Stimulated activated CD4-positive, alpha-beta T cell treated with anti-CD3 and anti-CD28 coated beads, Interleukin-1b, Interleukin-23, amount 100 ng/mL, for 1 hour (primary cell): ENCODE measurements at places on chromosomes 6 and 20.
A peak's percentile ranks its signal among the peaks of the same experiment; 100 is the strongest.

DNA sequence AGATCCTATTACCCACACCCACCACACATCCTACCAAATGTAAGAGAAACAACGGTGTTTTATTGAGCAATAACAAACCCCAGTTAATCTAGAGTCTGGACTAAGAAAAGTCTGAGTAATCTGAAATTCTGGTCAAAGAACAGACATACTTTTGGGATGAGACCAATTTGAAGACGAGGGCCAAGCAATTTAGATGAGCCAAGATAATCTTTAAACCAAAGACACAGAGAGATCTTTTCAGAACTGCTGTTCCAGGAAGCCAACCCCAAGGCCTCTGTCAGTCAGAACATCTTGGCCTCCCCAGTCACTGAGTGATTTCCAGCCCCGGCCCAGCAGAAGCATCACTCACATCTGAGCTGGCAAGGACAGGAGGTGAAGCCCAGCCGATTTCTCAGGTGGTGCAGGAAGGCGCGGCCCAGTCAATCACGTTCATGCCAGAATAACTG lies 118.5 kb upstream of the SYNDIG1 start:
- DNase-seq = no peak

GRCh38 chr6:56279331-56280080 lies 32.1 kb upstream of the COL21A1 start:
- no peak for DNase-seq

DNA sequence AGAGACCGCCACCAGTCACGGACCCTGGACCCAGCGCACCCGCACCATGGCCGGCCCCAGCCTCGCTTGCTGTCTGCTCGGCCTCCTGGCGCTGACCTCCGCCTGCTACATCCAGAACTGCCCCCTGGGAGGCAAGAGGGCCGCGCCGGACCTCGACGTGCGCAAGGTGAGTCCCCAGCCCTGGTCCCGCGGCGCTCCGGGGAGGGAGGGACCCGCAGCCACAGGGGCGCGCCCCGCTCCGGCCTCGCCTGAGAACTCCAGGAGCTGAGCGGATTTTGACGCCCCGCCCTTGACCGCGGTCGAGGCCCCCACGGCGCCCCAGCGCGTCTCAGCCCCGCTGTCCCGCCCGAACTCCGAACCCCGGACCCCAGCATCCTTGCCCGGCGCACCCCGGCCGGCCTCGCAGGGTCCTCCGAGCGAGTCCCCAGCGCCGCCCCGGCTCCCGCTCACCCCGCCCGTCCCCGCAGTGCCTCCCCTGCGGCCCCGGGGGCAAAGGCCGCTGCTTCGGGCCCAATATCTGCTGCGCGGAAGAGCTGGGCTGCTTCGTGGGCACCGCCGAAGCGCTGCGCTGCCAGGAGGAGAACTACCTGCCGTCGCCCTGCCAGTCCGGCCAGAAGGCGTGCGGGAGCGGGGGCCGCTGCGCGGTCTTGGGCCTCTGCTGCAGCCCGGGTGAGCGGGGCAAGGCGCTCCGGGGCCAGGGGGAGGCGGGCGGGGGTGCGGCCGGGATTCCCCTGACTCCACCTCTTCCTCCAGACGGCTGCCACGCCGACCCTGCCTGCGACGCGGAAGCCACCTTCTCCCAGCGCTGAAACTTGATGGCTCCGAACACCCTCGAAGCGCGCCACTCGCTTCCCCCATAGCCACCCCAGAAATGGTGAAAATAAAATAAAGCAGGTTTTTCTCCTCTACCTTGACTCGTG lies at the start of gene OXT:
Gene OXT, plus strand, starts transcription at position 11 of the 920 bp plus-strand sequence. Its CDS starts 36 bp downstream, at position 47.
- peak; percentile 45 for DNase-seq

- DNase-seq = no peak
Observed at GRCh38 chr6:6721606-6722005, 133.1 kb downstream of the LY86 start.

GRCh38 chr6:44594481-44594880 lies 207.0 kb downstream of the CDC5L start:
- no peak for DNase-seq

- no peak for DNase-seq
Observed at GRCh38 chr6:22059946-22060345, 236.9 kb downstream of the PRL start.

GRCh38 chr20:17896193-17896723 lies 72.3 kb downstream of the SNX5 start:
- no peak for DNase-seq

GRCh38 chr6:49384904-49385303 lies 78.1 kb downstream of the MMUT start:
- DNase-seq = no peak

GRCh38 chr20:63968928-63969760 lies 586 bp downstream of the ZNF512B start:
- no peak for DNase-seq

DNA sequence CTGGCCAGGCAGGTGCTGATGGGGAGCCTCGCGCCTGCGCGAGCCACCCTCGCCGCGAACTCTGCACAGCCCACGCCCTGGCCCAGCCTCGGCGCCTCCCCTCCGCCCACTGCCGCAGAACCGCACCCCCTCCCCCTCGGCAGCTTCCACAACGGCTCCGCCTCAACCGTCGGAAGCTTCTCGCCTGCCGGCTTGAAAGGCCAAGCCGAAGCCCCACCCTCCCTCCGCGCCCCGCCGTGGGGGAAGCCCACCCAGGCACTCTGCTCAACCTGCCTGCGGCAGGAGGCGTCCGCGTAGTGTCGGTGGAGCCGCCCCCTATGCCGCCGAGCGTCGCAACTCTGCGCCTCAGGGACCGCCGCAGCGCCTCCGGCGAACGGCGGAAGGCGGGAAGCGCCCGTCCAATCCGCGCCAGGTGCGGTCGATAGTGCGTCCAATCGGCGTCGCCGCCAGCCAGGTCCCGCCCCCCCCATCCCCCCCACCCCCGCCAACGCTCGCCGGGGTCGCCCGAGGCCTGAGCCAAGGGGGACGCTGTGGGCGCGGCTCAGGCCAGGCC lies at the start of gene SYCP2:
Gene SYCP2, minus strand, starts transcription at position 342 of the 553 bp plus-strand sequence. CDS start 11,224 bp downstream, outside the sequence.
- DNase-seq = no peak

DNA sequence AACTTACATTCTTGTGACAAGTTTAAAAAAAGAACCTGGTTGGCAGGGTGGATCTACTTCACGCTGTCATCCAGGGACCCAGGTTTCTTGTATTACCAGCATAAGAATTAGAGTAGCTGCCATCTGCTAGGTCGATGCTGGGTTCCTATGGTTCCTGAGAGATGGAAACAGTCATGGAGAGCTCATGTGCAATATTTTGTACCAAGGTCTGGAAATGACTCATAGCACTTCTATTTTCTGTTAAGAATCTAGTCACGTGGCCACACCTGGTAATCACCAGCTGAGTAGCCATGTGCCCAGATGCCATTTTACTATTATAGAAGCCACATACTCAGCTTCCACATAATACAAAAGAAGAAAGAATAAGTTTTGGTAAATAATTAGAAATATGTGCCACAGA lies 171.3 kb downstream of the CD83 start:
- no peak for DNase-seq

- DNase-seq = no peak
Observed at GRCh38 chr6:91045161-91045560, 458.3 kb upstream of the MAP3K7 start.

DNA sequence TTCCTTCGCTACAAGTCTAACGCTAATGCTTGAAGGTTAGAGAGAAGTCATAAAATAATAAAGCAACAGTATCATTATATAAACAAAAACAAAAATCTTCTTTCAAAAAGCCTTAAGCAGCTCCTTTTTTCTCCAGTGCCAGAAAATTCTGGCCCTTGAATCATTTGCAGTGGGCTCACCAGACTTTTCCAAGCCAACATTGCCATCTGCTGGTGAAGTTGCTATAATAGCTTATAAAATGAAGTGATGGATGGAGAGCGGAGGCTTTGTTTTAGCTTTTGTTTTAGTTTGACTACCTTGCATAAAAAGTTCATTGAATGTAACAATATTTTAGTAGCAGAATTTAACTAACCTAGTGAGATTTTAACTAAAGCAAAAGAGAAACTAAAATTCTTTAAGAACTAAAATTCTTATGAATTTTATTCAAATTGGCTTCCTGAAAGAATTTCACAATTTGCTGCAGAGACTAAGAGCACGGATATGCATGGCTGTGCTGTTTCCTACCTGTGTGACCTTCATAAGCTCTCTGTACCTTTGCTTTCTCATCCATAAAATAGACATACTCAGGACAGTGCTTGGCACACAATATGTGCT lies 44.8 kb upstream of the SLC2A12 start:
- DNase-seq = peak; percentile 44

DNA sequence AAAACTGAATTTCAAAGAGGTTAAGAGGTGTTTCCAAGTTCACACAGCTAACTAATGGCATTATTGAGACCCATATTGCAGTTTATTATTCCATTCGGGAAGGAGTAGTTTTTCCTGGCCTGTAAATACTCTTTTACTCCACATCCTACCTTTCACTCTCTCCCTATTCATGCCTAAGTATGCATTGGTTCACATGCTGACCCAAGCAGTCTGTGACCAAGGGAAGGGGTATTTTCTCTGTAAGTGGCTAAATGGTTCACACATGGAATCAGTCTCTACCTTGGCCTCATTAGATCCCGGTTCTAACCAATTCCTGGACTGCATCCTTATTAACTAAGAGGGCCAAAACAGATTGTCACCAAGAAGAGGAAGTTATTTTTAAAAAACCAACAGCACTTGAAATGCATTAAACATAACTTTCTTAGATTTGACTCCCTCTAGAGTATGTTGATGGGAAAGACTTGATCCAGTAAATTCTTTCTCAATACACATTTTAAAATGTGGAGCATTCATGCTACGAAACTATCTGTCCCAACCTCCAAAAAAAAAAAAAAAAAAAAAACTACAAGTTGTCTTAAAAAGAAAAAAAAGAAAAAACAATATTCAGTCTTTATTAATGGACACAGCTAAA lies 17.8 kb upstream of the RSPO3 start:
- DNase-seq = no peak

DNA sequence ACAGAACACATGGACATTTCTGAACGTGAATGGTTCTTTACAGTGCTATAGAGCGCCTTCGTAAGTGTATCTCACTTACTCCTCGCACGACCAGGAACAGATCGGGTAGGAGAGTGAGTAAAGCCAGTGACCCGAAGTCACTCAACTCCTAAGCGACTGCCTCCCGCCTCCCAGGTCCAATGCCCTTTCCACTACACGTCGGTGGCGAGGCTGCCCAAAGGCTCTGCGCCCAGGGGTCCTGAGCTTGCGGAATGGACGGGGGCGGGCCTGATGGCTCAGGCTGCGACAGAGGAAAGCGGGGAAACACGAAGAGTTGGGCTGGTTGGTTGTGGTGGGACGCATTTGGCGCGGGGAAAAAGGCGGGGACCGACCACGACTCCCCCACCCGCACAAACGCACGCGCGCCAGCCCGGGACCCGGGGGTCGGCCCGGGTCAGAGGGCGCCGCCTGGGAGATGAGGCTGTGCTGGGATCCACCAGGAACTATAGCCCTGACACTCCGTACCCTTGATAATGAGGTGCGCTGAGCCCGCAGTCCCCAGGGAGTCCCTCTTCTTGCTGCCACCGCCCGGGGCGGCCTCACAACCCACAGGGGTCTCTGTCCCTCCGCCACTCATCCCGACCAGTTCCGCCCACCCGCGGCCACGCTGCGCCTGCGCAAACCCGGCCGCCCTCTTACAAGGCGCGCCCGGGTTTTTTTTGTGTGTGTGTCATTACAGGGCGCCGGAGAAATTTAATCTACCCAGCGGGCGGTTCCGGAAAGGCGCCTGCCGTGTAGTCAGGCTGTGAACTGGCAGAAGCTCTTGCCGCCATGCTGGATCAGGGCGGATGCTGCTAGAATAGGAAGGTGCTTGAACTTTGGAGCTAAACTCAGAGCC lies at the start of gene BLOC1S5:
Gene BLOC1S5, minus strand, starts transcription at position 629 of the 877 bp plus-strand sequence. Its CDS starts 13 bp downstream, at position 616.
- DNase-seq = peak; percentile 98

DNA sequence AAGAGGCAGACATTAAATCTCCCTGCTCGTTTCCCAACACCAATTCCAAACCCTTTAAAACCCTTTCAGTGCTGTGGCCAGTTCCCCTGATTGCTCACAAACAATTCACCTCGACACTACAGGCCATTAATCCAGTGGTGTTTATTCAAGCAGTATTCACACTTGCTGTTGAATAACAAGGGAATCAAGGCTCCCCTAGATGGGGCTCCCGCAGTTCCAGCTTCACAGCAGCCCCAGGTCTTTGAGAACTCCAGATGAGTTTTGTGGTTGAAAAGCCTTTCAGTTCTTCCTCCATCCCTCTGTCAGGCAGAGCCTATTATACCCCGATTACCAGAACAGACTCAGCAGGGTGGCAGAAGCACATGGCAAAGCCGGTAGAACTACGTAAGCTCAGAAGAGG lies 36.2 kb downstream of the JAG1 start:
- no peak for DNase-seq

DNA sequence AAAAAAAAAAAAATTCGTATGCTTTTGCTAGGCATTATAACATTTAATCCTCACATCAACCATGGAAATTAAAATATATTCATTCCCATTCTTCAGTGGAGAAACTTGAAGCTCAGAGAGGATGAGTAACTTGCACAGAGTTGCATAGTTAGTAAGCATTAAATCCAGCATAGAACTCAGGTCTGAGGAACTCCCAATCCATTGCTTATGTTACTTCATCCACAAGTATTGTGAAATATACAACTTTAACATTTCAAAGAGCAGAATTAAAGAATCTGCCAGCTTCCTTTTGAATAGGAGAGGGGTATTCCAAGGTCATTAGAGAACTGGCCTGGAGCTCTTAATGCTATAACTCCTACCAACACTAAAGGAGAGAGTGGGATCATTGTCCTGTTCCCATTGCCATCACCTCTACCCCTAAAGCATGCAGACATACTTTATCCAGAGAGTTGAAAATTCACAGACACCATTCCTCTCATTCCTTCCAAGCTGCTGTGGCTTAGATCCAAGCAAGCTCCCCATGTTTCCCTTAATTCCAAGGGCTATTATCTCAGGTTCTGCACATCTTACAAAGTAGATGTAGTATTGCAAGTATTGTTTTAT lies 91.9 kb downstream of the FLRT3 start:
- DNase-seq = no peak

GRCh38 chr6:14210077-14210476 lies 92.5 kb downstream of the CD83 start:
- no peak for DNase-seq

GRCh38 chr6:133159255-133159795 lies 81.8 kb upstream of the EYA4 start:
- no peak for DNase-seq

GRCh38 chr6:114030767-114031166 lies 59.8 kb upstream of the HDAC2 start:
- DNase-seq = no peak

GRCh38 chr6:32492351-32492750 lies 37.7 kb downstream of the HLA-DRB5 start:
- no peak for DNase-seq

GRCh38 chr6:32972353-32973143 lies 4.2 kb downstream of the BRD2 start:
- DNase-seq = no peak
